ENCODE measurements at places on chromosomes 3 and 15. TPM values are rescaled to one million over a fixed set of nuclear protein-coding genes. Genes with fewer than 3 reads are reported as not detected.

GRCh38 chr15:87973501-87974215, 282.9 kb downstream of the NTRK3 start:
- DNase-seq, result no peak

GRCh38 chr3:157351981-157352380, 84.7 kb upstream of the PTX3 start:
- no peak for DNase-seq

DNA sequence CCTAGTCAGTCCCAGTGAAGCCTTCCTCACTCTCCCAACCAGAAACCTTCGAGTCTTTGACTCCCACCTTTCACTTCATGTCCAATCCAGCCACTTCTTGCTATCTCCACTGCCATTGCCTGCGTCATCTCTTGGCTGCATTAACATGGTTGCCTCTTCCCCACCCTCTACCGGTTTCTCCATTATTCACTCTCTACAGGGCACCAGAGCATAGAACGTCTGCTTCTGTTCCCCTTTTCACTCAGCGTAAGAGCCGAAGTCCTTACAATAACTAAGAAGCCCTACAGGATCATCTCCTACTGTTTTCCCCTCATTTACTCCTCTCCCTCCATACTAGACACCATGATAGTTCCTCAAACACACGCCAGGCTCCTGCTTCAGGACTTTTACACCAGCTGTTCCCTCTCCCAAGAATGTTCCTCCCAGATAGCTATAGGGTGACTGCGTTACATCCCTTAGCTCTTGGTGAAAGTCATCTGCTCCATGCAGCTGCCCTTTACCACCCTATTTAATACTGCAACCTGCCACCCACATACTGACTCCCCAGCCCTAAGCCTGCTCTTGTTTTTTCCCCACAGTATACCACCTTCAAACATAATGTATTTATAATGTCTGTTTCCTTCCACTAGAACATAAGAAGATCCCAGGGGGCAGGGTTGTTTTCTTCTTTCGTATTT, 30.9 kb downstream of the RCN2 start:
- DNase-seq, result no peak

GRCh38 chr15:101559952-101560351, 70.4 kb upstream of the PCSK6 start:
- no peak for DNase-seq

NR2E3 gene
- total RNA-seq, result not detected

ENTPD3 gene
- 0.56 TPM for total RNA-seq

GOLGA8T gene
- not detected for total RNA-seq

GPR62 gene
- 0.51 TPM for total RNA-seq

DNA sequence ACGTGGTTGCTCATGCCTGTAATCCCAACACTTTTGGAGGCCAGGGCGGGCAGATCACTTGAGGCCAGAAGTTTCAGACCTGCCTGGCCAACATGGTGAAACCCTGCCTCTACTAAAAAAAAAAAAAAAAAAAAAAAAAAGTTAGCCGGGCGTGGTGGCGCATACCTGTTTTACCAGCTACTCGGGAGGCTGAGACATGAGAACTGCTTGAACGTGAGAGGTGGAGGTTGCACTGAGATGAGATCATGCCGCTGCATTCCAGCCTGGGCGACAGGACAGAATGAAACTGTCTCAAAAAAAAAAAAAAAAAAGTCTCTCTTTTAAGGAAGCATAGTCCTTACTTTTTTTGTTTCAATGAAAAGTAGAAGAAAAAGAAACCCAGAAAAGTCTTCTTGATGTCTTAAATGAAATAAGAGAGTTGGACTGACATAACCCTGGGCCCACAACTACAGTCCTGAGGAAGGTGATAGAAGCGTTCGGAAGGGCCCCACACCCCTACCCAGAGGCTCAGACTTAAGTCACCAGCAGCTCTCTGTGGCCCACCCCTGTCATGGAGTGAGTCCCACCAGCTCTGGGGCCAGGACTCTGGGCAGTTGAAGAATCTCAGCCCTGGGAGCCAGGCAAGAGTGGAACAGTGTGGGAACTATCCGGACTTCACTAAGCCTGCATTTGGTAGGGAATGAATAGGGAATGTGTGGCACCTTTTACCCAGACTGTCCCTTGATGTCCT, 2.6 kb downstream of the NME9 start:
- DNase-seq, result no peak

ZXDC gene
- 54.2 TPM for total RNA-seq

GRCh38 chr15:31867536-31868442, 162.5 kb upstream of the CHRNA7 start:
- DNase-seq, result peak; percentile 45

- DNase-seq, result peak; percentile 88
Observed at GRCh38 chr3:128378631-128379347, 87.9 kb downstream of the DNAJB8 start.

- no peak for DNase-seq
Observed at GRCh38 chr15:82051664-82052063, 5.8 kb upstream of the MEX3B start.

GRCh38 chr3:101017017-101017416, 23.8 kb upstream of the ABI3BP start:
- DNase-seq, result no peak

KCNMB3 gene
- total RNA-seq, result 0.59 TPM

DNA sequence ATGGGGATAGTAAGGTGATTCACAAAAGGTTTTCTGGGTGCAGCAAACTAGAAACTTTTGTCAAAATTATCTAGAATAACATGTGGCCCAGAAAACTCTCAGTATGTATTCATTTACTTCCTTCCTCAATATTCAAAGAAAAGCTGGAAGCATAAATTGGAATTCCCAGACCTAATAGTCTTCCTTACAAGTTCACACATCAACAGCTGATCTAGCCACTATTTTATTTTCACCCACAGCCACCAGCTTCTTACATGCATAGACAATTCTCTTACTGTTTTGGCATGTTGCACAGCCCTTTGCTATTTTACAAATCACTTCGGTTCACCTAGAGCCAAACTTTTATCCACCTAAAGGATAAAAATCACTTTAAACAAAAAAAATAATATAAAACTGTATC, 647.8 kb upstream of the CCDC54 start:
- DNase-seq, result no peak

PIGBOS1 gene
- total RNA-seq, result 11.8 TPM

GRCh38 chr3:32712506-32713055, 27.6 kb downstream of the CNOT10 start:
- no peak for DNase-seq

- no peak for DNase-seq
Observed at GRCh38 chr3:120506076-120506827, 55.5 kb upstream of the FSTL1 start.

GRCh38 chr3:182636646-182637045, 156.7 kb upstream of the ATP11B start:
- no peak for DNase-seq

GRCh38 chr15:75033809-75034208, 10.4 kb downstream of the PPCDC start:
- no peak for DNase-seq

TRIM42 gene
- not detected for total RNA-seq

- no peak for DNase-seq
Observed at GRCh38 chr3:94429517-94429916, 366.7 kb downstream of the NSUN3 start.

PIK3R4 gene
- total RNA-seq, result 19.9 TPM

DNA sequence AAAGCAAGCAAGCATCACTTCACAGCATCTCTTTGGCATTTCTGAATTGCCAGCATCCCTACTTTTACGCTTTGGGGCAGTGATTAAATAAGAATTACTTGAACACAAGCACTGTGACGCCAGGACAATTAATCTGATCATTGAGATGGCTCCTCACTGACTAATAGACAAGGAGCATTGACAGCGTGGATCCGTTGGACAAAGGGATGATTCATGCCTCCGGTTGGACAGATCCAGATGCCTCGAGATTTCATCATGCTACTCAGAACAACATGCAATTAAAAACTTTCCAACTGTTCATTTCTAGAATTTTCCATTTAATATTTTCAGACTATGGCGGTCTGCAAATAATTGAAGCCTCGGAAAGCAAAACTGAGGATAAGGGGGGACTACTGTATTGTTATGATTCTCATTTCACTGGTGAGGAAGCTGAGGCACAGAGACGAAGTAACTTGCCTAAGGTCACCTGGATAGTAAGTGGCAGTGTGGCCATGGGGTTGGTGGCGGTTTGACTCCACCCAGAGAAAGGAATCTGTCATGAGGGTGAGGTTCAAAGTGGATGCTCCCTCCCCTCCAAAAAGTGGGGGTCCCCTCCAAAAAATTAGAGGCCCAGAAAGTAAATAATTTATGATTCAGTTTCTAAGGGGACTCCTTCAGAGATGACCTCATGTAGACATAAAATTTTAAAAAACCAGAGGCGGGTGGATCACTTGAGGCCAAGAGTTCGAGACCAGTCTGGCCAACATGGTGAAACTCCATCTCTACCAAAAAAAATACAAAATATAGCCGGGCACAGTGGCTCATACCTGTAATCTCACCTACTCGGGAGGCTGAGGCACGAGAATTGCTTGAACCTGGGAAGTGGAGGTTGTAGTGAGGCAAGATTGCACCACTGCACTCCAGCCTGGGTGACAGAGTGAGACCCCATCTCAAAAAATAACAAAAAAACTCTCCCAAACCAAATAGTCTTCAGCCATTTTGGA, 12.3 kb upstream of the PGPEP1L start:
- no peak for DNase-seq

HCLS1 gene
- total RNA-seq, result 6.6 TPM

DNA sequence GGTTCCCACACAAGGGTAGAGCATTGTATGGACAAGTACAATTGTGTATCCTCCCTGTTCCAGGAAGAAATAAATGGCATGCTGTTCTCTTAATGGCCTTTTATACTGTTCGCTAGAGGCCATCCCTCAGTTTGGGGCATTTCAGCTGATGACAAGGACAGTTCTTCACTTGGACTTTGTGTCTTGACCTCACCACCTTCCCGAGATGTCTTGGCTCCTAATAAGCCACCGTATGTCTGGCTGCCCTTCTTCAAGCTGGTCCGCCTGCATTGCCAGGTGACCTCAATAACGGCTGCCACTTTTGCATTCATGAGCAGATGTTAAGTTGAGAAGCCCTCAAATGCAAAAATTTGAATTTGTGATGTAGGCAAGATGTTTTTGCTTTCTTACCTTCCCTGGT, 24.1 kb downstream of the ZBTB38 start:
- no peak for DNase-seq

CLDN18 gene
- not detected for total RNA-seq

DNA sequence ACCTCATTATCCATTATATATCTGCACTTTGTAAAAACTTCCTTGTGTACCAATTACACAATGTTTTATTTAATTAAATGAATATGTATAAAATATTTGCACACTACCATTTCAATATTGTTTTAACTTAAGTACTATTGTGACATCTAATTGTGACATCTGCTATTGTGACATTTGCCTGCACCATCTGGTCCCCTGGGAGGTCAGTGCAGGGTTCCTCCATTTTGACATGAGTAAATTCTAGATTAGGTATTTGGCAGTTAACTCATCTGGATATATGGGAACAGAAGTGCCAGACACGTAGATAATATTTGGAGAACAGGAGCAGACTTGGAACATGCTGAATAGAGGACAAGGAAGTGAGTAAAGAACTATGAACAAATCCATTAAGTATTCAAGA, 332.1 kb downstream of the VGLL3 start:
- no peak for DNase-seq

CHRD gene
- 3.8 TPM for total RNA-seq

- DNase-seq, result no peak
Observed at GRCh38 chr3:155101398-155101797, 21.3 kb downstream of the MME start.

DNA sequence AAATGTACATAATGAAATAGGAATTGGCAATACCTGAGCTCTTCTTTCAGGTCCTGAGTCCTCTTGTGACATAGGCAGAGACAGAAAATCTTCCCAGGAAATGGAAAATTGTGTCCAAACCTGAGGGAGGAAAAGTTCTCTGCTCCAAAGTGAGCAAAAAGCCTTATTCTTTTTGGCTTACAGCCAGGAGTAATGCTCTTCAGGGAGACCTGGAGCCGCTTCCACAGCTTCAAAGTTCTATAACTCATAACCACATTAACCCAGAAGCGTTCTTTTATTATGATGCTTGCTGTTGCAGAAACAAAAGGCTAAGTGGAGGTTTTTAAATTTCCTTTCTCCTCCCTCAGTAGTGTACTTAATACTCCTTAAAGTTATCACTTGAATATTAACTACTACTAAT, 633 bp downstream of the IGSF10 start:
- DNase-seq, result no peak

SPINK8 gene
- not detected for total RNA-seq

WDR49 gene
- 1.2 TPM for total RNA-seq

- DNase-seq, result no peak
Observed at GRCh38 chr15:83081256-83082014, 14.4 kb upstream of the BTBD1 start.

DNA sequence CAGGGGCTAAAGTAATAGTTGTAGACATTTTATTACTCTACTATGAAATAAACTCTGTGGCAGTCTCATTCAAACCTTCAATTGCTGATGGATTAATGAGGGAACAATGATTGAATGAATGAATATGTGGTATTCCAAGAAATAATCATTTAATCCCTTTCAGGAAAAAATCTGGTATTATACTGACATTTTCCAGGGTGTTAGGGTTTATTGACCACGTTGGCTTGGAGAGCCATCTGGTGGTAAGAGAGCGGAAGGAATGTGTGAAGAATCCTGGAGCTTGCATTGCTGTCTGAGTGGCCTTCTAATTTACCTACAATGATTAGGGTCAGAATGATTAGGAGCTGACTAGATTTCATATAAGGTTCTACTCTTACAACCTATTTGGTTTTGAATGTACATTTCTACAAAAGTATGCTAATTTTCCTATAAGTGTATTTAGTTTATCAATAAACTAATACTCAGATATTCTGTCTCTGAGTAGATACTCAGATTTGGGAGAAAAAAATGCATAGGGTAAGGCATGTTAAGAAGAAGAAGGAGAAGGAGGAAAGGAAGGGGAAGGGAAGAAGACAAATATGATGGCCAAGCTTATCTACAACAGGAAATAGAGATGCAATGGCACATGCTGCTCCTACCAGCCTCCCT, 249.9 kb downstream of the ROBO1 start:
- DNase-seq, result no peak

GRCh38 chr3:105719791-105720190, 149.0 kb downstream of the CBLB start:
- DNase-seq, result no peak

Measured in gastrocnemius medialis (tissue), 4 donors.